ENCODE measurements at places on chromosomes 3 and 15.

- peaks cover 12% of the 10 kb centered on the region for H3K36me3 ChIP-seq
- no peaks in the 10 kb centered on the region for H3K27me3 ChIP-seq
- DNase-seq, result peak; percentile 76
- no peak overlapping the region for H3K4me3 ChIP-seq
- H3K4me1 ChIP-seq, result peaks cover 74% of the 10 kb centered on the region
- peak overlapping the region; percentile 66 for H3K27ac ChIP-seq
These were observed 13.3 kb downstream of the ABHD2 start for GRCh38 chr15:89101302-89102193.

GRCh38 chr3:59334585-59334984, 284.8 kb upstream of the CFAP20DC start:
- no peak overlapping the region for H3K4me3 ChIP-seq
- no peak for DNase-seq
- H3K27me3 ChIP-seq, result no peaks in the 10 kb centered on the region
- no peaks in the 10 kb centered on the region for H3K36me3 ChIP-seq
- H3K27ac ChIP-seq, result no peak overlapping the region

- peak; percentile 65 for DNase-seq
- peaks cover 40% of the 10 kb centered on the region for H3K4me1 ChIP-seq
- H3K27me3 ChIP-seq, result no peaks in the 10 kb centered on the region
- H3K36me3 ChIP-seq, result peaks cover 23% of the 10 kb centered on the region
- H3K4me3 ChIP-seq, result no peak overlapping the region
These were observed 78.8 kb downstream of the AAGAB start for GRCh38 chr15:67175643-67176071.

- peaks cover 15% of the 10 kb centered on the region for H3K36me3 ChIP-seq
- DNase-seq, result no peak
- H3K4me3 ChIP-seq, result no peak overlapping the region
- H3K4me1 ChIP-seq, result peaks cover 69% of the 10 kb centered on the region
These were observed 11.3 kb downstream of the CISH start for GRCh38 chr3:50600141-50600753.

DNA sequence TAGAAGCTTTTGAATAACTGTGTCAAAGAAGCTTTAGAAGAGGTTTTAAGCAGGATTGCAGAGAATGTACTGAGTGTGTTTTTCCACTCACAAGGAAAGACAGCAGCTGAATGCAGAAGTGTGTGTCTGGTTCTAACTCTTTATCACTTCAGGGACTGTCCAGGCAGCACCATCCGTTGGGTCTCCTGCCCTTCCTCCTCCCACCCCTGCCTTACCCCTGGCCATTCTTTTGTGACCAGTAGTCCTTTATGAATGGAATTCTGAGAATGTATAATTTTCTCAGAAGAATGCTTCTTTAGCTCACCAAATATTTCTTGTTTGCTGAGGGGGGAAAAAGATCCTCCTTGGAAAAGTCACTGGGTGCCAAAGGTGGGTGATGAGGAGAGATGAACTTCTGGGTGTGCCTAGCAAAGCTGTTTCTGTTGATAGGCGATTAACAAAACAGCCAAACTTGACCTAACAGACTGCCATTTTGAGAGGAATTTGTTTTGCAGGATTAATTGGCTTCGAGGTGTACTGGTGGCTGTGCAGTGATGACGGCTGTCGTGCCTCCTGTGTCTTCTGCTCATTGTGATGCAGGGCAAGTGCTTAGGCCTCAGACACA, 70.9 kb downstream of the IGF1R start:
- H3K27ac ChIP-seq, result no peak overlapping the region
- no peak for DNase-seq
- H3K4me1 ChIP-seq, result peaks cover 57% of the 10 kb centered on the region
- H3K36me3 ChIP-seq, result no peaks in the 10 kb centered on the region
- H3K27me3 ChIP-seq, result no peaks in the 10 kb centered on the region

DNA sequence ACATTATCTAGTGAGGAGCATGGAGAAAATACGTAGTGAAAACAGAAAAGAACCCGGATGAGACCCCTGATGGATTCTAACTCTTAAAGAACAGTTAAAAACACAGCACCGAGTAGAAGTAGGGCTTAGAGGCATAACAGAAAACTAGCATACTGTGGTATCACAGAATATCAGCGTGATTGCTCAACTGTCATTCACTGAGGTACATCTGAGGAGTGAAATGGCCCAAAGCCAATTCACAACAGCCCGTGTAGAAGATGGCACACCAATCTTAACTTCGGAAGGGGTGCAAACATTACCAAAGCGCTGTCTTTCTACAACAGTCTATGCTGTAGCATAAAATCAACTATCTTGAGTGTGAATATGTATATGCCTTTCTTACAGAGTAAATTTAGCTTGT, 1.8 kb downstream of the CLASP2 start:
- H3K27ac ChIP-seq, result no peak overlapping the region
- H3K27me3 ChIP-seq, result no peaks in the 10 kb centered on the region
- H3K4me3 ChIP-seq, result peak overlapping the region; percentile 84
- H3K4me1 ChIP-seq, result peaks cover 21% of the 10 kb centered on the region

All from lower lobe of right lung (tissue), 2 donors.